ENCODE measurements at places on chromosomes 2 and 18.

DNA sequence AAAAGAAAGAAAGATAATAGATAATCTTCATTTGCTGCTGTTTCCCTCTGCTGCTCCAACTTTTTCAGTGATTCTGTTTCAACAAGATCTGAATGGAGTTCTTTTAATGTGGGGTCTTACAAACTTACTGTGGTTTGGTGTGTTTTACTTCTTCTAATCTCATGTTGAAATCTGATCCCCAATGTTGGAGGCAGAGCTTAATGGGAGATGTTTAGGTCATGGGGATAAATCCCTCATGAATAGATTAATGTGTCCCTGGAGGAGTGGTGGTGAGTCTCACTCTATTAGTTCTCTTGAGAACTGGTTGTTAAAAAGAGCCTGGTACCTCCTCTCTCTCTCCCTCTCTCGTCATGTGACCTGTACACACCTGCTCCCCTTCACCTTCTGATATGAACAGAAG is 442.4 kb downstream of the EPHA4 start:
- no peak for DNase-seq

GRCh38 chr2:237691029-237691907 is 63.9 kb downstream of the LRRFIP1 start:
- no peak for DNase-seq

DNA sequence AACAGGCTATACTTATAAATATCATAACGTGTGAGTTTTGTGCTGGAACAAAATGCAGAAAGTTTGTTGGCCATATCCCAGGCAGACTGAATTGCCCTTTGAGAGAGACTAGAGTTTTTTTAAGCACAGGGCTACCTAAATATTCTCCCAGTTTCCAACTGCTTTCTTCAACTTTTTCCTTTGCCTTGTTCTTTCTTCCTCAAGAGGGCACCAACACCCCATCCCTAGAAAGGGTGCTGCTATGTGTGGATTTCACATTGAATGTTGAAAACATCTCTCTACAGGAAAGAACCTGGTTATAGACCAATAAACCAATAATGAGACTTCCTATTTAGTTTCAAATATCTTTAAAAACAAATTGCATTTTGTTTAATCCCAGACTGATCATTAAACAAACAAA is 87.9 kb downstream of the ICOS start:
- peak; percentile 41 for DNase-seq

GRCh38 chr2:200765139-200765951 is 46.4 kb upstream of the BZW1 start:
- peak; percentile 71 for DNase-seq

DNA sequence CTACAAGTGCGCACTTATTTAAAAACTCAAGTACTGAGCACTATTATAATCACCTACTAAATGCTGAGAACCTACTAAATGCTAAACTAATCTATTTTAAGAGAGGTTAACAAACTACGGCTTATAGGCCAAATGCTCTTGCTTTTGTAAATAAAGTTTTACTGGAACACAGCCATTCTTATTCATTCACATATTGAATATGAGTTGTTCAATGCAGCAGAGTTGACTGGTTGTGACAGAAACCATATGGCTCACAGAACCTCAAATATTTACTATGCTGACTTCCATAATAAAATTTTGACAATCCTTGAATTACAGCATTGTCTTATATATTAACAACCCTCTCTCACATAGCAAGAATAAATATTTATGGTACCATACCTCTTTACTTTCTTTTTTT is 103.2 kb downstream of the ZNF521 start:
- DNase-seq = no peak

GRCh38 chr2:38394903-38395341 is 17.8 kb upstream of the ATL2 start:
- DNase-seq = no peak

- no peak for DNase-seq
Observed at GRCh38 chr18:62486290-62486964, 36.4 kb upstream of the ZCCHC2 start.

- no peak for DNase-seq
Observed at GRCh38 chr2:174058456-174058855, 93.3 kb upstream of the SP3 start.

GRCh38 chr2:233674995-233675394 is 3.3 kb downstream of the UGT1A9 start:
- no peak for DNase-seq

- DNase-seq = no peak
Observed at GRCh38 chr2:172280571-172281361, 146.6 kb upstream of the ITGA6 start.

GRCh38 chr2:27501042-27501441 is 4.4 kb downstream of the GCKR start:
- no peak for DNase-seq

DNA sequence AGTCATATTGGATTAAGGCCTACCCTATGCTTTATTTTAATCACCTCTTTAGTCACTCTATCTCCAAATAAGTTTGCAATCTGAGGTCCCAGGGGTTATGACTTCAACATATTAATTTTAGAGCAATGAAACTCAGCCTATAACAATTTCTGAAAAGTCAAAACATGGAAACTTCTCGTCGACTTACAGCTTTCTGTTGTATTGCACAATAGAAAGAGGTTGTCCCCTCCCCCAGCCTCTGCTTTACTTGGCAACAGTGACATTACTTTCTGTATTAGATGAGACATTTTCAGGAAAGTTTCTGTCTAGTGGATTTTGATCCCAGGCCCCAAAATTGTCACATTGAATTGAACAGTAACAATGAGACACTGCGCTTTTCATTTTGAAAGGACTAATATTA is 326.4 kb downstream of the THSD7B start:
- DNase-seq = no peak

DNA sequence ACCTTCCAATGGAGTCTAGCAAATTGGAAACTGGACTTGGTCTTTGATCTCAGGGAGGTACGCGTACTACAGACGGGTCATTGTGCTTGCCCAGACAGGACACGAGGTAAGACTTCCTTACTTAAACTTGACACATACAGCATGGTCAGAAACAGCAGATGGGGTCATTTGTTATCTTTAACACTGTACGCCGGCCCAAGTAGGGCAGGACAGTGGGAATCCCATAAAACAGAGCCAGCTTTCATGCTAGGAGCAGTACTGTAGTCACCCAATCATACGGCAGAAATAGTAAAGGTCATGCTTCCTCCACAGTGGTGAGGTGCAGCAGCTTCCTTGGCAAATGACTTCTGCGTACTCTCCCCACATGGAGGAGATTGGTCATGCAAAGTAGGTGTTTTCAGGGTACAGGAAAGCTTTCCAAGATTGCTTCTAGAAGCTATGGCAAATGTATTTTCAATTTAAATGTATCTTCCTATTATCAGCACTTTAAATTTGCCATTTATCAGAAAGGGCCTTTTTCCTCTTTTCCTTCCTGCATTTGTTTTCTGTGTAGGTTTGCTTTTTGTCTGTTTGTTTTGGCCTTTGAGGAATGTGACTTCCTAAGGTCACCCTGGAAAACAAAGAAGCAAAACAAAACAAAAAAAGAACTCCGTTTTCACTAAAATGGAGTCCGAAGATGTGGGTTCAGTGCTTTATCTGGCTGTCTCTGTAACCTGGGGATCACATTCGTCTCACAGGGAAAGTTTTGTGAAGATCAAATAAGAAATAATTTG is 74.0 kb upstream of the DSG1 start:
- no peak for DNase-seq

- no peak for DNase-seq
Observed at GRCh38 chr2:135985826-135986393, 484 bp upstream of the DARS1 start.

- DNase-seq = no peak
Observed at GRCh38 chr18:71798986-71799673, 745.0 kb downstream of the CBLN2 start.

- no peak for DNase-seq
Observed at GRCh38 chr2:160842286-160842685, 317.9 kb upstream of the TANK start.

GRCh38 chr18:51290860-51291259 is 93.4 kb upstream of the MEX3C start:
- no peak for DNase-seq

DNA sequence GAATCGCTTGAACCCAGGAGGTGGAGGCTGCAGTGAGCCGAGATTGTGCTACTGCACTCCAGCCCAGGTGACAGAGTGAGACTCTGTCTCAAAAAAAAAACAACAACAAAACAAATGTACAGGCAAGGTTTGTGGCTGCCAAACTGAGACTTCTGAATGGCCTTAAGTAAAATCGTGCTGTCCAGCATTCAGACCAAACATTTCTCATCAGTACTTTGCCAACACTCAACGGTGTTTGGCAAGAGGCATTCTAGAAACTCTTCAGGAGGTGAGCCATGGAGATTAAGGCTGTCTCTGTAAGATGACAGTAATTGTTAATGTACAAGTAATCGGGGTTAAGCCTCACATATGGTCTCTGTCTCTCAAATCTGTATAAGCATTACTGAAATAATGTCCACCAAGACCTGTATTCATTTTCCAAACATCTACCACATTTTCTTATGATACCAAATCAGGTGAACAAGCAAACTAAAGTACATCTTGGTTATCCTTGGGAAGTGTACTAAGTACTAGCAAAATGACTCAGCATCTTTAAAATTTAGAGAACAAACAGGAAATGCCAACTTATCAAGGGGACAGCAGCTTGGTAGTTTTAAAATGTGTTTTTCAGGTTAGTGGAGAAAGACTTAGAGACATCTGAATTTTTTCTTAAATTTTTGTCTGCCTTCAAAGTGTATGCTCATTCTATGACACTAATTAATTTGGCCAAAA is 29.3 kb downstream of the SERPINE2 start:
- DNase-seq = no peak

DNA sequence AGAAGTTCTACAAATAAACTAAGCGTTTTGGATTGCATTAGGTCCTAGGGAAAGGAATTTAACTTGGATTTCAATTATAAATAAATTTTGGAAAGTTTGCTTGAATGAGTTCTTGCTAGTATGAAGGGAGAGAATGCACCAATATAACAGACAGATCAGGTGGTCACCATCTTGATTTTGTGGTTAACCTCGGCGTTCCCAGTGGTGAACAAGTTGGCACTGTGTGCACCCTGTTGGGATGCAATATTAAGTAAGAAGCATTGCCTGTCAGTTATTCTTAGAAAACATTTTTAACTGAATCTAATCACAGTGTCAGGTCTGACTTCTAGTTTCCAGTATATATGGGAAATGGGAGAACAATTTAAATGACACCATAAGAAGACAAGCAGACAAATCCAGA is 673.4 kb downstream of the SLC4A3 start:
- no peak for DNase-seq

All from pulmonary artery endothelial cell (primary cell).